ENCODE measurements at places on chromosomes 12 and 14.

GRCh38 chr12:1313906-1314305 is 280.5 kb downstream of the FBXL14 start:
- DNase-seq: no peak

DNA sequence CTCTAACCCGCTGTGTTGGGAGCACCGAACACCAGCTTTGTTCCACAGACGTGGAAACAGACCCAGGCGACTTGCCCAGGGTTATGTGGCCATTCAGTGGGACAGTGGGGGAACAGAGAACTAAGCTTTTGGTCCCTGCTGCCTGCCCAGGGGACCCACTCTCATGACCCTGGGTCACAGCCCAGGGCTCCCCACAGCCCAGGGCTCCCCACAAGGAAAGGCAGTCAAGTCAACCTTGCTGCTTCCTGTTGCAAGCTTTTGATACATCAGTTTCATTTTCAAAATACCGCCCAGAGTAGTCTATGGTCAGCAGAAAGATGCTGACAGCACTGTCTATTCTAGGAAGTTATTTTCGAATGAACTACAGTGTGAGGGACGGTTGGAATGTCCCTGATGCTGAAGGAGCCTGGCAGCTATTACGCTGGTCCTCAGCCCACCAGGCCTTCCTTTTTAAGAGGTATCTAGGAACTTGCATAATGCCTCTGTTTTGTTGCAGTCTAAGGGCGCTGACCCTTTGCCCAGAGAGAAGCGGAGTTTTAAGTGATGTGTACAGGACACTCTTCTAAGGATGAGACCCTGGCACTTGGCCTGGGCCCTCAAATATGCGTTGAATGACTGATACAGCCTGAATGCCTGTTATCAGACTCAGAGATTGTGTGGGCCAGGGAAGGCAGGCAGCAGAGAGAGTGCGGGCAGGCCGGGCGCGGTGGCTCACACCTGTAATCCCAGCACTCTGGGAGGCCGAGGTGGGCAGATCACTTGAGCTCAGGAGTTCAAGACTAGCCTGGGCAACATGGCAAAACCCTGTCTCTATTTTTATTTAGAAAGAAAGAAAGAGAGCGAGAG is 12.6 kb upstream of the TTC7B start:
- no peak for DNase-seq

- no peak for DNase-seq
Measured at GRCh38 chr14:98682033-98682432, 590.0 kb downstream of the BCL11B start.

- DNase-seq: no peak
Measured at GRCh38 chr12:64814432-64814831, 10.0 kb upstream of the TBC1D30 start.

DNA sequence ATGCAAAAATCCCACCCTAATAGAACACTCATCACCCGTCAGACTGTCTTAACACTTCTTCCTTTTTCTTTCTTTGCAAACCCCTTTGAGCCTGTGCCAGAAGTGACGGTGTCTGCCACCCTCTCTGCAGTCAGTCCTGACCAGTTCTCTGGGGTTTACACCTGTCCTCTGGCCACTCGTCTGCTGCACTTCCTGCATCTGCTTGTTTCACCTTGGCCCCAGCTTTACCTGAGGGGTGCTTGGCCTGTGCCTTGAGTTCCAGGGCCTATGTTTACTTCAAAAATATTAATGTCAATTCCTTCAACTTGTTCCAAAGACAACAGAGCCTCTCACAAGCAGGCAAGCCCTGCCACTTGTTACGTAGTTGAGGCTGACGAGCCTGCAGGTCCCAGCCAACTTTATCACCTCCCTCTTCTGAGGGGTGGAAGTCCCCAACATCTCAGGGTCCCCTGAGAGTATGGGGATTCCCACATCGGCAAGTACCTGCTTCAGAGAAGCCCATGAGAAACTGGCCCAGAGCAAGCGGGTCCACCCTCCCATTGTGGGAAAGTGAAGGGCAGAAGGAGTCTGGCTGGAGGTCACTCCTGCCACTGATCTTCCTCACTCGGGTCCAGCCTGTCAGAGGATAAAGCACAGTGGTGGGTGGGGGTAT is 205.4 kb downstream of the DAD1 start:
- no peak for DNase-seq

DNA sequence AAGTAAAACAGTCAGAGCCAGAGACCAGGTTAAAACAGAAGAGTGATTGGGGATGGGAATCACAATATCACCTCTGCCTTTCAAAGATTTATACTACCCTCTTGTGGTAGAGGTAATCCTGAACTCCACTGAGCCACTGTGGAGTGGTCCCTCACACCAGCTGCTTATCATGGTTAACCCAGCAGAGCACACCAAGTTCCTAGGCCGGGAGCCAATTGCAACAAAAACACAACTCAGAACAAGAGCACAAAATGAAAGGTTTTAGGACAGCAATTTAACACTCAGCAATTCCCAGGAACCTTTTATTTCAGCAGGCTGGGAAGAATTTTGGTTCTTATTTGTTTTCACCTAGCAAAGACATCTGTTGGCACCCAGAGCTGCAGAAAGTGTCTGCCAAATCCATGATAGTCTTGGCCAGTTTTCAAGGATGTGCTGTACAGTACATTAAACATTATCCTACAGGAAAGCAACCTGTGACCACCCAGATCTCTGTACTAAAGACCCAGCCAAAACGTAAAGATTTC is 220.5 kb upstream of the ATXN7L3B start:
- DNase-seq: peak; percentile 58

DNA sequence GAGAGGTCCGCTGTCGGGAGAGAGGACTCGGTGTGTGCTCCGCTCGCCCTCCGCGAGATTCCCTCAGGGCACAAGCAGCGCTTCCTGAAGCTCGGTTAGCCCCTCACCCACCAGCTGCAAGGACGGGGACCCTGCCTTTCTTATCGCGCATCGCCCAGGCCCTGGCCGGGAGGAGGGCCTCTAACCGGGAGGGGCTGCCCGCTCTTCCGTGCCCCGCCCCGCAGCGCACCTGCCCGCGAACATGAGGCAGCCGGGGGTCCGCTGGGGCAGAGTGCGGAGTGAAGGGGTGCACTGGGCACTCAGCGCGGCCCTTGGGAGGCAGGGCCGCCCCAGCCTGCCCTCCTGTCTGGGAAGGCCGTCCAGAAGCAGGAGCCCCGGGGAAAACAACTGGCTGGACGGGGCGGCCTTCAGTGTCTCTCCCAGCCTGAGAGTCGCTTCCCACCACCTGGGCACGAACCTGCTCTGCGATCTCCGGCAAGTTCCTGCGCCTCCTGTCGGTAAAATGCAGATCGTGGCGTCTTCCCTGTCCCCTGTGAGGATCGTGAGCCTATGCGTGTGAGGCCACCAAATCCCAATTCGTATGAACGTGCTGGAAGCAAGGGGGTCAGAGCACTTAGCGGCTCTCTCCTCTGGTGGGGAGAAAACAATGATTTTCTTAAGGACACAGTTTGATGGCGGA is 28.0 kb upstream of the ADIPOR2 start:
- DNase-seq: peak; percentile 77

GRCh38 chr12:85036234-85036707 is at the start of the genes LRRIQ1 and TSPAN19:
Gene LRRIQ1 (plus strand): TSS chr12:85036351. CDS start chr12:85038177, 1,826 bp downstream.
Gene TSPAN19 (minus strand): TSS chr12:85036277. CDS start chr12:85029946, 6,331 bp downstream.
- DNase-seq: peak; percentile 79

DNA sequence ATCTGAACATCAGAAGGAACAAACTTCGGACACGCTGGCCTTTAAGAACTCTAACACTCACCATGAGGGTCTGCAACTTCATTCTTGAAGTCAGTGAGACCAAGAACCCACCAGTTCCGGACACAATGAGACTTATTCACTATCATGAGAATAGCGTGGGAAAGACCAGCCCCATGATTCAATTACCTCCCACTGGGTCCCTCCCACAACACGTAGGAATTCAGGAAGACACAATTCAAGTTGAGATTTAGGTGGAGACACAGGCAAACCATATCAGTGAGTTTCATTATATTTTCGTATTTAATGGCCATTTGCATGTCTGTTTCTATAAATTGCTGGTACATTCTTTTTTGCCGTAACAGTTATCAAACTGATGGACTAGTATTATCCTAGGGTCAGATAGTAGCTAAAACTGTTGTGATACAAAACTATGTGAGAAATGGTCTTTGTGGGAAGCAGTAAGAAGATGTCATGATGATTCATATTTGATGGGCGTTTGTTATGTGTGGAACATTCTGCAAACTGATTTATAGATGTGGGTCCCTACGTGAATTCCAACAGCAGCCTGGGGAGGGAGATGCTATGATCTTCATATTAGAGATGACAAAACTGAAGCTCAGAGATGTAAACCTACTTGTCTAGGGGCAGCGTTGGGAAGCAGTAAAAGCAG is 282.4 kb upstream of the TMEM132C start:
- no peak for DNase-seq

DNA sequence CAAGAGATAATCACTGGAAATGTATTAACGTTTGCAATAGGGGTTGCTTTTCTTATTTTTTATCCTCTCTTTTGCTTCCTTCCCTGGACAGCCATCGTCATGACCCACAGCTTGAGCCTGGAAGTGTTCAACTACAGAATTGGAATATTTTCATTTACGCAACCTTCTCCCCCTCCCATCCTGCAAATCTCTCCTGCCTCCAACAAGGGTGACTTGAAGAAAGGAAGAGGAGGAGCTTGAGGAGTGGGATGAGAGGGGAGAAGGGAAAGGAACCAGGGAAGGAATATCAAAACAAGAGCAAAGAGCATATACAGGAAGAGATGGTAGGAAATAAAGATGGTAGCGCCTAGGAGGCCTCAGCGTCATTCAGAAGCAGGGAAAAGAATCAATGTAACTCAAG is 1.6 kb upstream of the MANSC4 start:
- no peak for DNase-seq

- no peak for DNase-seq
Measured at GRCh38 chr12:54051026-54051842, 2.4 kb upstream of the HOXC4 start.

- DNase-seq: no peak
Measured at GRCh38 chr14:92160619-92161018, 38.9 kb downstream of the CPSF2 start.

DNA sequence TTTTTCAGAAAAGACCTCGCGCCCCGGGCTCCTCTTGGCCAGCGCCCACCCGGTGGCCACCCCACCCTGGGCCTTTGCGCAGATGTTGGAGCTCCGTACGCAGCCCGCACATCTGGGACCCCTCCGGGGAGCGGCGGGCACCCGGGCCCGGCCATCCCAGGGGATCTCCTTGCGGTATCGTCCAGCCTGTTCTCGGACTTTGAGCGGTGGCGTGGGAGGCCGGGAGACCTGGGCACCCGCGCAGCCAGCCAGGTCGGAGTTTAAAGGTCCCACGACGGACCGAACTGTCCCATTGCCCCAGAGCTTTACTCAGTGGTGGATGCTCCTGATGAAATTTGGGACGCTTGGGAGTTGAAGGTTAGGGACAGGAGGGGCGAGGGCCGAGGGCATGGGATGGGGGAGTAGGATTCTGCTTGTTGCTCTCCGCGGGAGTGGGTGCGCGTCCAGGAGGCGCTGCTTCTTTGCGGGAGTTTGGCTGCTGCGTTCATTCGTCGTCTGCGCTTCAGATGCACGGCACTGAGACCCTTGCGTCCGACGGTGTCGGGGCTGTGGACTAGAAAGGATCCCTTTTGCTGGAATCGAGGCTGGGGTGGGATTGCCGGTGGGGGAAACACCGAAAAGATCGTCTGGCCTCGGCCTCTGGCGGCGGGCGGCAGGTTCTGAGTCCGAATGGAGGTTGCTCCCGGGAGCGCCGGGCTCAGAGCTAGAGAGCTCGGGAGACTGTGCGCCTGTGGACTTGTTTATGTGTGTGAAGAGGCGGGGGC is 1.4 kb downstream of the NTF3 start:
- DNase-seq: no peak

- no peak for DNase-seq
Measured at GRCh38 chr12:97482143-97482693, 19.6 kb downstream of the RMST start.

DNA sequence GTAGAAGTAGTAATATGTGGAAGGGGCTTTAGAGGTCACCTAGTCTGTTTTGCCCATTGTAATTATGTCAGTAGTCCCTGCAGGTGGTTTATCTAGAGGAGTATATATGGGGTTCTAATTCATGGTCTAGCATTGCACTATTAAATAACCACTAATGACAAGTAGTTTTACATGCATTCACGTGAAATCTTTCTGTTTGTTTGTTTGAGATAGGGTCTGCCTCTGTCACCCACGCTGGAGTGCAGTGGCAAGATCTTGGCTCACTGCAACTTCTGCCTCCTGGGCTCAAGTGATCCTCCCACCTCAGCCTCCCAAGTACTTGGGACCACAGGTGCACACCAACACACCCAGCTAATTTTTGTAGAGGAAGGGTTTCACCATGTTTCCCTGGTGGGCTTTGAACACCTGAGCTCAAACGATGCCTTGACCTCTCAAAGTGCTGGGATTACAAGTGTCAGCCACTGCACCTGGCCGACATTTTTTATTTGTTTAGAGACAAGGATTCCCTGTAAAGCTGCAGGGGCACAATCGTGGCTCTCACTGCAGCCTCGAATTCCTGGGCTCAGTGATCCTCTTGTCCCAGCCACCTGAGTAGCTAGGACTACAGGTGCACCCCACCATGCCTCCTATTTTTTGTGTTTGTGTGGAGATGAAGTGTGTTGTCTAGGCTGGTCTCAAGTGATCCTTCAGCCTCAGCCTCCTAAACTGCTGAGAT is 12.0 kb upstream of the PSEN1 start:
- no peak for DNase-seq

- DNase-seq: no peak
Measured at GRCh38 chr14:104735830-104736642, 12.0 kb downstream of the ADSS1 start.

DNA sequence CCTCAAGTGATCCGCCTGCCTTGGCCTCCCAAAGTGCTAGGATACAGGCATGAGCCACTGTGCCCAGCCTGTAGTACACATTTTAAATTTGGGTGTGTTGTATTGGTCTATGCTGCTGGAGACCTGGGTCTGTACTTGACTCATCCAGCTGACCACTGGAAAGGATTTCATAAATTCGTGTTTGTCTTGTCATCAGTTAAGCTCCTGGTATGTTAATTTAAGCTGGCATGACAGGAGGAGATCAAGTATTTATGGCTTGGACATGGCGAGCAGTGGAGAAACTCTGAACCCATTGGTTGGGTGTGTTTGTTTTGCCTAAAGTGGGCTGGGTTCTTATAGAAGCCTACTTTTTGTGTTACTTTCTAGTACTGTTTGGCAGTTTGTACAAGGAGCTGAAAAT is 24.2 kb downstream of the YY1 start:
- DNase-seq: no peak

- DNase-seq: no peak
Measured at GRCh38 chr14:51180577-51180976, 59.5 kb upstream of the TMX1 start.

DNA sequence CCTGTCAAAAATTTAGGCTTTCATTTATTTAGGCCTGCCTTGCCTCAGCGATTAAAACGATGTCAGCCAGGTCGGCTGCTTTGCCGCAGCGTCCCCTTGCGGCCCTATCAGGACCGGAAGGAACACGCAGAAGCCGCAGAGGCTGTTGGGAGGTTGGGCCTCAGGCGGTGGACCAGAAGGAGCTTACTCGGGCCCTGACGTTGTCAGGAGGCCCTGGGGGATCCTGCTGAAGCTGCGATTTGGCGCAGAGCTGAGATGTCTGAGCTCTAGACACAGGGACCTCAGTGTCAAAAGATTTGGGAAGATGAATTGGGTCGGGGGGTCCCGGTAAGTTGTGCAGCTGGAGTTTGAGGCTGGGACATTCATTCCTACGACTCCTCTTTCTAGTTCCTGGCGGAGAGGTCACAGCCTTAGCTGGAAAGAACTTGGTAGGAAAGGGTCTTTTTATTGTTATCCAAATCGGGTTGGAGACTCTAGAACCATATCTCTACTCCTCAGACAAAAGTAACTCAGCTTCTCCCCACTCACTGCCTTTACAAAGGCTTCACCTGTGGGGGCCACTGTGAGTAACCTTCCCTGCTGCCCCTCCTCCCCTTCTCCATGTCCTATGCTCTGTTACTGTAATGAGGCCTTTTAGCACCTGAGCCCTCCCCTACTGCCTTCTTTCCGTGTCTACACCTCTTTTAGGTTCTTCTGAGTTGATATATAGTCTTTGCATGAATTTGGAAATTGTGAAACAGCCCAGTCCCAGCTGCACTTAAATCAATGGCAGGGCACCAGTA is 6.6 kb upstream of the ABCD2 start:
- DNase-seq: no peak

Data from NCI-H526 (cell line).